Smooth muscle cell of the brain vasculature (primary cell): ENCODE measurements at places on chromosomes 7 and 10.

DNA sequence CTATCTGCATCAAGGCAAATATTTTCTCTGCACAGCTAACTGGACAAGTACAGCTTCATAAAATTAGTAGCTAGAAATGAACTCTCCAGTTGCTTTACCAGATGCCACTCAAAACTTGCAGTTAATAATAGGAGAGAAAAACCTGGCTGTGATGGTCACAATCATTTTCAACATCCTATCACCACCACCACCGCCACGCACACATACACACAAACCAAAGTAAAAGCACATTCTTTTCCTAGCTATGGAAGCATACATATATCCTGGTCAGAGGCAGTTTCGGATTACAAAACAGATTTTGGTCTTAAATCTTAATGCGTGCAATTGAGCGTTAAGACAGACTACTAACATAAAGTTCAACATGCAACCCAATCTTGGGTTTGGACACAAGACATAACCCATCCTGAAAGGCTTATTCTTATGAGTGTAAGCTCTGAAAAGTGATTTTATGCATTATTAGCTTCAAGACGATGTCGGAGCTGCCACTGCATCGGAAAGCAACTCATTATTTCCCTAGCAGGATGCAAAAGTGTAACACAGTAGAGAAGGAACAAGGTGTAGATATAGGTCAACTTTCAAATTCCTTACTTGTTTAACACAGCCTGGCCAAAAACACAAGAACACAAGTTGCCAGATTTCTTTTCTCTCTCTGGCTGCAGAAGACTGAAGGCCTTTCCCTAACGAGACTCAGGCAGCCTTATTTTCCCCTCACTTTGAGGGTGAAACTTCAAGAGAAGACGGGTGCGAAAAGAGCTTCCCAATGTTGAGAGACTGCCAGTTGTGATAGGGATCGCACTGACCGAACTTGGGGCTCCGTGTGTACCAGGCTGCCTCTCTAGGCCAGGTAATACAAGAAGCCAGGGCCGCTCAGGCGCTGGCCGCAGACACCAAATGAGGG is 1.2 kb downstream of the CACUL1 start:
- no peak for DNase-seq

DNA sequence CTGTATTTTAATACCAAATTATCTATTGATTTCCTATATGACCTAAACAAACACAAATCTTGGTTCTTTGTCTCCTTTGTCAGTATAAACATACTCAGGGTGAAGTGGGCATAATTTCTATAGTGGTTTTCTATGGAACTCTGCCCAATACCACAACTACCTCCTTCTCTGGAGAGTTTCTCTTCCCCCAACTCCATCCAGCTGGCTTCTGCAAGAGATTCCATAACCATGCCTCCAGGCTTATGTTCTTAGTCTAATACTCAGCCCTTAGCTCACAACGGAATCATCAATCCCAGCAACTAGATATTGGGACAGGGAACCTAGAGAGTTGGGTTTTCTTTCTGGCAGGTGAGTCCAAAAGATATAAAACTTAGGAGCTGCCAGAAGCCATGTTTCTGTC is 127.3 kb downstream of the TRIL start:
- DNase-seq = no peak

- DNase-seq = no peak
Measured at GRCh38 chr10:98286419-98286818, 18.4 kb upstream of the LOXL4 start.

GRCh38 chr7:31814187-31814586 is 127.2 kb downstream of the PPP1R17 start:
- DNase-seq = no peak

DNA sequence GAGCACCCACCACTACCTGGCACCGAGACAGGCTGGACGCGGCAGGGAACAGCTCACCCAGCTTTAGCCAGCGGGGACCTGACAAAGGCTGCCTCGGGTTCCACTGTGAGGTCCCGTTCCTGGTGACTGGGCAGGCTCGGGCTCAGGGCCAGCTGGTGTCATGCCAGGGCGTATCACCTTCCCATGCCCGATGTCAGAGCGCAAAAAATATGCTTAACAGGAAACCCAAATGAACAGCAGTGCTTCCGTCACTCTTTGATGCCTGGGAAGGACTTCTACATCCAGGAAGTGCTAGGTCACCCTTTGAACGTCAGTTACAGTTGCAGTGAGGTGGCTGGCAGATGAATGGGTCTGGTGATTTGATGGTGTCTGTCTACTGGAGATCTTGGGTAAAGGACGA is 106.0 kb downstream of the ADARB2 start:
- DNase-seq = no peak

- DNase-seq = no peak
Measured at GRCh38 chr7:126486806-126487205, 765.9 kb downstream of the GRM8 start.

DNA sequence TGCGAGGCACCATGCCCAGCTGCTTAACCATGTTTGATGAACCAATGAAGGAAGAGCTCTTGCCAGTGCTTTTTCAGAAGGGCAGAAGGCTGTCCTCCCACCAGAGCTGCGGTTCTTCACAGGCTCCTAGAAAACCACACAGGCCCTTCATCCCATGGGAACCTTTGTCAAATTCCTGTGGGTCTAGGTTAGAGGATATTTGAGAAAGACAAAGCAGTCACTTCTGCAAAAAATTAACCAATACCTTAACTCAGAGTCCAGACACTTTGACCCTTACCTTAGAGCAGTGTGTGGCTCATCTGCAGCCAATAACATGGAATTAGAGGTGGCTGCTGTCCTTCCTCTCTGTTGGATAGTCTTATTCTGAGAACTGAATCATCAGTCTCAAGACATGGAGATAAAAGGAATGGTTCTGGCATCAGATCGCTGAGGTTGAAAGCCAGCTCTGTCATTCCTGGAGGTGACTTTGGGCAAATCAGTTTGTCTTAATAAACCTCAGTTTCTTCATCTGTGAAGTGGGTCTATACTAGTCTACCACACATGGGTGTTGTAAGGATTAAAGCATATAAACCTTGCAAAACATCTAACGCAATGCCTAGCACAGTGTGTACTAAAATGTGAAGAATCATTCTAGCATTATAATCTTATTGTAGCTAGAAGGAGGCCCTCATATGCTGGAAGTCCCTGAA is 65.1 kb upstream of the PIP4K2A start:
- DNase-seq = no peak

DNA sequence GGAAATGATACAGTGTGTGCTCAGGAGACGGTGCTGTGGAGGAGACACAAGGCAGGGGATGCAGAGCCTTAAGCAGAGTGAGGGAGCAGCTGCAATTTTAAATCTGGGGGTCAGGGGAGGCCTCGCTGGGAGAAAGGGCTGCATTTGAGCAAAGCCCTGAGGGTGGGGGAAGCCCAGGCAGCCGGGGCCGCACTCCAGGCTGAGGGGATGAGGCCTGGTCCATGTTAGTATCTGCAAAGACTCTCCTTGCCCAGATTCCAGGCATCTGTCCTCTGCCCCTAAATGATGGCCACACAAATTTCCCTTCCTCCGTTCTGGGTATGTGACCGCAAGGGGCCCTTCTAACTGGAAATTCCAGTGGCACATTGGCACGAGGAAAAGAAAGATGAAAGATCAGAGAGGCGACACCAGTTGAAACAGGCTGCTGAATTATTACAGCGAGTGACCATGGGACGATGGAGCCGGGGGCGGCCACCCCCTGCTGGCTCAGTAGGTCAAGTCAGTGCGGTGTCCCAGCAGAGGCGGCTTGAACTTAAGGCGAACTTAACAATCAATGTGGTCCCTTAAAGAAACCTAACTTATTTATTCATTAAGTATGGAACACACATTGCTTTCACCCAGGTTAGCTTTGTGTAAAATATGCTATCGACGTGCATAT is 62.3 kb upstream of the KAT6B start:
- DNase-seq = no peak

- DNase-seq = no peak
Measured at GRCh38 chr7:89738549-89738948, 415.7 kb upstream of the STEAP1 start.

GRCh38 chr10:79321951-79322350 is 25.3 kb upstream of the PPIF start:
- DNase-seq = no peak

GRCh38 chr7:4692055-4692454 is 10.0 kb downstream of the FOXK1 start:
- no peak for DNase-seq

DNA sequence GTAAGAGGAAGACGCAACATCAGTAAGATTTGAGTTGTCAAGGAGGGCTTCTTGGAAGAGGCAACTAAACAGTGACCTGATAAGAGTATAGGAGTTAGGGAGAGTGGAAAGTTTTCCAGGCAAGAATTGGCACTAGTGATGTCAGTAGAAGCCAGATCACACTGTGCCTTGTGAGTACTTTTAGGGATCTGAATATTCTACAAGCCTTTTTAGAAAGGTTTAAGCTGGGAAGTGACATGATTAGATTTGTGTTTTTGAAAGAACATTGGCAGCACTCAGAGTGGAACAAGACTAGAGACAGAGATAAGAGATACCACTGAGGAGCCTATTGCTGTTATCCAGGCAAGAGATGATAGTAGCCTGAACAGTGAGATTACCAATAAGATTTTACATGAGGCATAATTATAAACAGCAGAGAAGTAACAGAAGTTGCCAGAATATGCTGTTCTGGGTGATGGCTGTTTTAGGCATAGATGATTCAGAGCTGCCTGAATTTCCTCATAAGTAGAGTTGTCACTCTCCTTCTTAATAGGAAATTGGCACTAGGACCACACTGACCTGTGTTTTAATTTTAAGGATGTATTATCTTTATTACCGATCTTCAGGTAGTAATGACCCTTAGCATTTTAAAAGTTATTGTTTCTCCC is 45.6 kb downstream of the NHLRC2 start:
- DNase-seq = no peak

GRCh38 chr10:132332433-132332754 is 401 bp downstream of the LRRC27 start:
- no peak for DNase-seq

DNA sequence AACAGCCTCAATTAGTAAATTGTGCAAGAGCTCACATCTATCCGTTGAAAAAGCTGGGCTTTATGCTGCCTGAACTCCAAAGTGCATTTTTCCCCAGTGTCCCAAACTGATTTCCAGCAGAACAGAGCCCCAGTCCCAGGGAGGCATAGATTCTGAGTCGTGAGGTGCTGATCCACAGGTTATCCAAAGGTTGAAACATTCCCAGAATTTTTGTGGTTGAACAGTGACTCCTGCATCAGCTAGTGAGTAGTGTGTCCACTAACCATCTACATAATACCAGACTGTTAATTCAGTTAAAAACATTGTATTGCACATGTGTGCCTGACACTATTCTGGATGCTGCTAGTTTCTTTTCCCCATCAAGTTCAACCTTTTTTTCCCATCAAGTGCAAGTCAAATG is 761.5 kb downstream of the GATA3 start:
- no peak for DNase-seq

GRCh38 chr10:95741807-95742467 is 14.0 kb upstream of the ENTPD1 start:
- no peak for DNase-seq

- DNase-seq = no peak
Measured at GRCh38 chr7:38034062-38034908, 113.8 kb downstream of the EPDR1 start.

- no peak for DNase-seq
Measured at GRCh38 chr10:81722399-81722798, 152.6 kb upstream of the NRG3 start.

GRCh38 chr10:99329554-99330346 is 594 bp downstream of the CNNM1 start:
- no peak for DNase-seq

GRCh38 chr10:22752272-22752889 is 38.0 kb upstream of the PIP4K2A start:
- DNase-seq = no peak

DNA sequence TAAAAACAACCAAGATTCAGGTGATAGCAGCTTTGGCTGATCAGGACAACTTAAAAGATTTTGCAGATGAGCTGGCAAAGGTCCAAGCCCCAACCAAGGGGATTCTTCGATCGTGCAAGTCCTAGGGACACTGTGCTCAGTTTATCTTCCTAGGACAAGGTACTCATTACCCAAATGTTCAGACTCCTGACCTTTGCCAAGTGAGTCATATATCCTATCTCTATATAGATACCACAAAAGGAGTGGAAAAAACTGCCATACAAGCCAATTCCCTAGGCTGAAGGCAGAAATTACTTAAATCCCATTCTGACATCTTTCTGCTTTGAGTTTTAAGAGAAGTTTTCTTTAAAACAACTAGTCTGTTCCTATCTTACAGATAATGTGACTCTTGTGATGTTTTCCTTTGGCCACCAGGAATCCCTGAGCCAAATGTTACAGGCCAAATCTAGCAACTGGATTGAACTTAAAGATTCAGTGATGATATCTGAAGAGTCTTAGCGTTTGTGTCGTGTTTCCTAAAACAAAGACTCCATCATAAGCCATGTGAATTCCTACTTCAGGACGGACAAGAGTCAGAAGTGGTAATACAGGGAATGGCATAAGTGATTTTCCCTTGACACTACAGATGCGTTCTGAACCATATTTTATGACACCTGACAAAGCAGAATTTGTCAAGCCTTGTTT is 142.6 kb upstream of the ASAH2 start:
- DNase-seq = no peak

GRCh38 chr7:78514634-78515033 is 716.1 kb downstream of the PHTF2 start:
- DNase-seq = no peak

GRCh38 chr10:120423431-120424197 is 33.4 kb upstream of the PLPP4 start:
- DNase-seq = no peak

- DNase-seq = no peak
Measured at GRCh38 chr10:7315906-7316305, 94.9 kb downstream of the SFMBT2 start.

GRCh38 chr7:102446387-102447156 is 13.2 kb downstream of the ORAI2 start:
- no peak for DNase-seq

- no peak for DNase-seq
Measured at GRCh38 chr7:25656071-25656470, 427.8 kb upstream of the NPVF start.

GRCh38 chr10:85995791-85996190 is 370.8 kb downstream of the GRID1 start:
- DNase-seq = no peak
